ENCODE measurements at places on chromosomes 4 and X.

DNA sequence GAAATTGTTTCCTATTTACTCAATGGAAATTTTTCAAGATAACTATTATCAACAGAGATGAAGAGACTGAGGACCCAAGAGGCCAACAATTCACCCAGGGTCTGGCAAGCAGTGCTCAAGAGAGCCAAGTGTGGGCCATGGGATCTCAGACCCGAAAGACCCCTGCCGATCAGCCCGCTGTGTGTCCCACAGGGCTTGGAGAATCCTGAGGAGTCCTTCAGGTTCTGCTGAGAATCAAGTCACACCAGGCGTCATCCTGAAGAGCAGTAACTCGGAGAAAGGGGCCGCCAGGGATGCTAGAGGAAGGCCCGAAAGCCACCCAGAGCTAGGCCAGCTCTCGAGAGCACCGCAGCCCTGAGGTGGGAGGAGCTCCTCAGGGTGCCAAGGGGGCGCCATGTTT, 48.7 kb downstream of the FGFRL1 start:
- DNase-seq = no peak

DNA sequence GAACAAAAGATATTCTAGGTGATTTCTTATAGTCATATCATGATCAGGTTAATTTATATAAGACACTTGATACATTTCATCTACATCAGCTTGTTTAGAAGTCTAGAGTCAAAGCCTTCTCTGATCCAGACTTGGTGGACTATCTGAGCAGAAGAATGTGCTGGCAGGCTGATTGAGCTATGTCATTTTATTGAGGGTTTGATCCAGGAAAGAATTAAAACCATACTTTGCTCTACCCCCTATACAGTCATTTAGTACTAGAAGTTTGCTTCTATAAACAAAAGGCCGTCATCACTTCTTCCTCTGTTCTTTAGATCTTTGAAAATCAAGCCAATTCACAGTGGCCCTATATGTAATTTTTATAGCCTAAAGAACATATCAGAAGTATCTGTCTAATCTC, 173.1 kb upstream of the PITX2 start:
- no peak for DNase-seq

GRCh38 chr4:47410271-47410670, 53.2 kb downstream of the COMMD8 start:
- DNase-seq = no peak

GRCh38 chr4:101458914-101459313, 111.6 kb upstream of the PPP3CA start:
- no peak for DNase-seq

GRCh38 chr4:2330091-2331042, 68.5 kb upstream of the MXD4 start:
- DNase-seq = no peak

DNA sequence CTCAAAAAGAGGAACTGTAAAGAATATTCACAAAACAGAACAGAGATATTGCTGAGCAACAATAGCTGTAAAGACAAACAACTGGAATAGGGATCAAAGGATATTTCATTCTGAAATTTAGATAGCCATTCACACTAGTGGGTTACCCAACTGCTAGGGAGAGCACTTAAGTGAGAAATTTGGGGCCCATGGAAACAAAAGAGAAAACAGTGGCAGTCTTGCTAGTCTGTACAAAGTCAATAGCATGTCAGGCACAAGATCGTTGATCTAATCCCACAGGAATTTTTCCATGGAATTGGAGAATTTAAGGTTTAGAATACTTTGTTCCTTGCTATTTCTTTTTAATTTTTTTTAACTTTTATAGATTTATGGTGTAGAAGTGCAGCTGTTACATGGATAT, 467.0 kb downstream of the PCDH18 start:
- no peak for DNase-seq

GRCh38 chr4:147286846-147287587, 193.9 kb upstream of the EDNRA start:
- DNase-seq = no peak

GRCh38 chrX:112645774-112646173, 34.0 kb downstream of the LHFPL1 start:
- DNase-seq = no peak
